ENCODE measurements at places on chromosomes 5 and 9.

GRCh38 chr5:149200355-149200754 lies 59.1 kb downstream of the ABLIM3 start:
- no peak for DNase-seq

- no peak for DNase-seq
Measured at GRCh38 chr9:124267271-124267807, 9.6 kb downstream of the NEK6 start.

- DNase-seq = peak; percentile 35
Measured at GRCh38 chr9:122095010-122095767, 2.1 kb upstream of the TTLL11 start.

GRCh38 chr5:61534481-61535267 lies 202.6 kb downstream of the ZSWIM6 start:
- DNase-seq = no peak
